ENCODE measurements at places on chromosomes 2 and 18.

DNA sequence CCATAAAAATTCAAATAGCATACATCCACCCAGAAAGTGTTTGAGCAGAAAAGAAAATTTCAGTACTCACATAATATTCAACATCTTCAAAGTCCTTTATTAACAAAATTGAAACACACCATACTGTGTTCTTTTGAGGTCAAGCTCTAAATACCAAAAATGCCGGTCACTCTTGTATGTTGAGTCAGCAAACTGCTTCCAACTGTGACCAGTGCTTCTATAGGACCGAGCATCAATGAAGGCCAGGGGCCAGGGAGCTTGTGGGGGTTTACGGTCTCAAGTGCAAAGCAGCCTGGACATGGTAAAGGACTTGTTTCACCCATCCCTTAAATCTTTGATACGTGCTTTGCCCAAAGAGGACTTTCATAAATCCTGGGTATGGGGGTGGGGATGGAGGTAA lies 112.7 kb upstream of the REV1 start:
- no peak for DNase-seq

DNA sequence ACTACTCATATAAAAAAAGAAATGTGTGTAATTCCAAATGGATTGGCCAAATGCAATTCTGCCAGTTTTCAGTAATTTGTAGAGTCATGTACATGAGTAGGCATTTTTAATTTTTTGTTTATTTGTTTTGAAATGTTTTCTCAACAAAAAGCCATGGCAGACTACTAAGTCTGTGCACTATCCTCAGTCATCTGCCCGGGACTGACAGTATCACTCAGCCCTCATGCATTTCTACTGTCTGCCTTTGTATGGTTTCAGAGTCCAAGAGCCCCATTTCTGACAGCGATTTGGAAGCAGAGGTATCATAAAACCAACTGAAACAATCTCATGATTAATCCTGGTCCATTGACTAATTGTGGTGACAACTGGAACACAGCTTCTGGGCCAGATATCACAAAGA lies 109.9 kb upstream of the NYAP2 start:
- no peak for DNase-seq

DNA sequence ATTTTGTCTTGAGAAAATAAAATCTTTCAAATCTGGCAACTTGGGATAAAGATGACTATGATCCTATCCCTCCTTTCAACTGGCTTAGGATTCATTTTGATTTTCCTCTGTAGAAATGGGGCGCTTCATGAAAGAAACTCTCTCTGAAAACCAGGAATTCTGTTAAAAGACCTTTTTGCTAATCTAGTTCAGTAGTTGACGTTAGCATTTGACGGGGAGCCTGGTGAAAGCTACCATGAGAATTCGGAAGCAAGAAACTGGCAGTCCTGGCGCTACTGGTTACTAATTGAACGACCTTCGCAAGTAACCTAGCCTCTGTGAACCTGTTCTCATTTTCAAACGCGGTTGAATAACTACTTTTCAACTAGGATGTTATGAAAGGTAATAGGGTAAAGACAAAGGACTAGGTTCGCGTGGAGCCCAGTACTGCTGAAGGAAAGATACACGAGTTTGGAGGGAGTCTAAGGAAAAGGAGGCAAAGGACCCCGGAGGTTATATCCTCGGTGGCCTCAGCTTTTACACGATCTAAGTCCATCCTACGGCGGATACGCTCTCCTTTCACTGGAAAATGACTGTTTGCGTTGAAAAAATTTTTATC lies 604 bp upstream of the STK11IP start:
- DNase-seq = no peak

DNA sequence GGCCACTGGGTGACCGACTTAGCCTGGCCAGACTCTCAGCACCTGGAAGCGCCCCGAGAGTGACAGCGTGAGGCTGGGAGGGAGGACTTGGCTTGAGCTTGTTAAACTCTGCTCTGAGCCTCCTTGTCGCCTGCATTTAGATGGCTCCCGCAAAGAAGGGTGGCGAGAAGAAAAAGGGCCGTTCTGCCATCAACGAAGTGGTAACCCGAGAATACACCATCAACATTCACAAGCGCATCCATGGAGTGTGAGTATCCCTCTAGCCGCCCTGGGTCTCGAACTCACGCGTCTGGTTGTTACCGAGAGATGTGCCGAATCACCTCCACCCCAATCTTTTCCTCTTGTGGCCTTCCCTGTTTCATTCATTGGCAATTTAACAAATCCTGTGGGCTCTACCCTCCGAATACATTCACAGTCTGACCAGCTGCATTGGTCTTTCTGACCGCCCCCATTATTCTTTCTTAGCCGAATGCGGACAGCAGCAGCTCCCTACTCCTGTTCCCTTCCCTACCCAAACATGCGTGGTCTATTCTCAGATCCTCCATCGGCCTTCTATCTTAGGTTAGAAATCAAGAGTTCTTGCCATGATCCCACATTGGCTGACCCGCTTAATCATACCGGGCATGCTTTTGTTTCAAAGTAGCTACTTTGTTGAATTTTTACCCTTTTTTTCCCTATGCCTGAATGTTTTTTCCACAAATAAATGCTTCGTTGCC lies 631 bp downstream of the RPL31 start:
- no peak for DNase-seq

DNA sequence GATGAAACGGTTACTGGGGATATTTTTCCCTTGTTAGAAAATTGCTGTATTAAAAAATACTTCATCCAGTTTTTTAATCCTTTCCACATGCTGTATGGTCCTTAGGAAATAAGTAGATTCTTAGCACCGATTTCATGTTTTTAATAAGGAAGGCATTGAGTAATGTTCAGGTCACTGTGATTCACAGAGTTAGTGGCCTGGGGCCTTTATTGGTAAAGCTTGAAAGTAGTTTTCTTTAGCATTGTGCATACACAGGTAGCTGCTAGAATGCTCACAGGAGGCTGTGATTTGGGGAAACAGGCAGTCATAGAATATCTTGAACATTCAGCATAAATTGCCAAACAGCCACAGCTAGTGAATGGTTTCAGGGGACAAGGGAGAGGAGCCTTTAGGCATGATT lies 79.8 kb downstream of the XRCC5 start:
- DNase-seq = no peak

Measured in activated CD4-positive, alpha-beta T cell treated with anti-CD3 and anti-CD28 coated beads for 4 hours (primary cell).